ENCODE measurements at places on chromosomes 7 and 10.

- no peak for DNase-seq
Observed at GRCh38 chr7:391411-391951, 101.5 kb downstream of the FOXL3 start.

GRCh38 chr7:83546586-83546985, 102.4 kb downstream of the SEMA3E start:
- DNase-seq: no peak

GRCh38 chr7:133530682-133531081, 277.8 kb downstream of the EXOC4 start:
- DNase-seq: no peak

DNA sequence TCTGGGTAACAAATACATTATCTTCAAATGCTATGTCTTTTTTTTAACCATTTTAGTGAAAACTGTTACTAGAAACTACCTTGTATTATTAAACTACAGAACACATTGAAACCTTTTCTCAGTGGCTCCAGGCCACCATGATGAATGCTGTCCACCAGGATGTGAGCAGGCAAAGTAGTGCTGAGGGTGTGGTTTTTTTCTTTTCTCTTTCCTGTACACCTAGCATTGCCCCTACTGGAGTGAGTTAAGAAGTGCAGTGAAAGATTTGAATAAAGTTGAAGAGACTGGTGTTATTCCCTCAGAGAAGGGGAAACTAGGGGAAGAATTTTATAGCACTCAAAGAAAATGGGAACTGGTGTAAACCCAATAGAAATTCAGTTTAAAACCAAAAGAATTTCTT, 120.0 kb upstream of the SAMD8 start:
- no peak for DNase-seq

- DNase-seq: no peak
Observed at GRCh38 chr7:71112436-71112835, 19.5 kb upstream of the GALNT17 start.

- DNase-seq: no peak
Observed at GRCh38 chr7:25656071-25656470, 427.8 kb upstream of the NPVF start.

DNA sequence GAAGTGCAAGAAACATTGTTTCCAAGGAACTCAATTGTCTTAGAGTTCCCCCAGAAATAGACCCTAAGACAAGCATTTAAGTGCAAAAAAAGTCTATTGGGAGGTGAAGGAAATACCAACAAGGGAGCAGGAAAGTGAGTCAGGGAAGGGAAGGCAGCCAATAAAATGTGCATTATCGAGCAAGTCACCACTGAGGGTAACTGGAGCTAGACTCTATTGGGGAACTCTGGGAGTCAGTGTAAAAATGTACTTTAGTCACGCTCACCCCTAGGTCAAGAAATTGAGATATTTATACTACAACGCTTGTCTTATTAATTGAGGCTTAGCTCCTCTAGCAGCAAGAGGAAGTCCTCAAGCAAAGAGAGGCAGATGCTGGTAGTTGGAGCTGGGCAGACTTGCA, 137.7 kb downstream of the RTKN2 start:
- DNase-seq: no peak

DNA sequence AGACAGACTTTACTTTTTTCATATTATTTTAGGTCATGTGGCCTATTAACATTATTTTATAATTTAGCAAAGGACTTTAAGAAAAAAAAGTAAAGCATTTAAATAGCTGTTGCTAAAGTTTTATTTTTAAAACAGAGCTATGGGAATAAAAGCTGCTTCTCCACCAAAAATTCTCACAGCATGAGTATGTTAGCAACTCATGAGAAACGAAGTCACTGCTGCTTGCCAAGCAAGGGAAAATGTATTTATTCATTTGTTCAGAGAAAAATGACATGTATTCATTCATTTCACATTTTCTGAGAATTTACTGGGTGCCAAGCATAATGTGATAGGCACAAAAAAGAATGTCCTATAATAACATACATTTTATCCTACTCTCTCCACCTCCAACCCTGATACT, 5.1 kb downstream of the LRRC72 start:
- no peak for DNase-seq

GRCh38 chr7:130960208-130960988, 226.4 kb upstream of the KLF14 start:
- no peak for DNase-seq

DNA sequence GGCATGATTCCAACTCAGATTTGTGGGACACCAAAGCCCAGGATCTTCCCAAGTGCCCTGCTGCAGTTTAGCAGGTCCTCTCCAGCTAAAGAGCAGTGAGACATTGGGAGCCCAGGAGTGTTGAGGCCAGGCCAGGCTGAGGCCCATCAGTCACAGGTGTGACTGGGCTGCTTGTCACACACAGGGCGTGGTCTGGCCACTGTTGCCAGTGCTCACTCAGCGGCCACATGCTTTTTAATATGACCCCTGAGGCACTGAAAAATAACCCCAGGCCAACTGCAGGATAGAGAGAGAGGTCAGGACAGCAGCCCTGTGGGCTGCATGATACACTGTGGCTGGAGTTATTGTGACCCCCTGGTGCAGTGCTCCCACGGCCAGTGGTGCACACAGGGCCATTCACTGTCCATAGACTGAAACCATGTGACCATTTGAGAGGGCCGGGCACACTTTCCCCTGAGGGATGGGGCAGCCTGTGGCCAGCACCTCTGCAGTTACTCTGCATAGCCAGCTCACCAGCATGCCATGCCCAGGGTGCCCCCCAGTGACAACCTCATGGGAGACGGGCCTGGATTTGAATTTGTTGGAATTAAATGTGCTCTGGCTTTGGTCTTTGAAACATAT, 4.2 kb downstream of the GDF2 start:
- no peak for DNase-seq

Data from cerebellar nuclear complex (tissue), 1 donor.